Effector CD4-positive, alpha-beta T cell (primary cell): ENCODE measurements at places on chromosomes 11 and 22.

GRCh38 chr11:121341609-121342008 lies 49.0 kb downstream of the SC5D start:
- no peak for DNase-seq

GRCh38 chr11:64358907-64359711 lies at the start of gene RPS6KA4:
TSS of gene RPS6KA4 (plus strand) at chr11:64359162. CDS start at chr11:64359236, 74 bp downstream.
- peak; percentile 26 for DNase-seq

GRCh38 chr11:72758690-72759389 lies 6.6 kb upstream of the ARAP1 start:
- no peak for DNase-seq

- no peak for DNase-seq
These were observed 357.8 kb upstream of the LARGE1 start for GRCh38 chr22:34278121-34278520.

DNA sequence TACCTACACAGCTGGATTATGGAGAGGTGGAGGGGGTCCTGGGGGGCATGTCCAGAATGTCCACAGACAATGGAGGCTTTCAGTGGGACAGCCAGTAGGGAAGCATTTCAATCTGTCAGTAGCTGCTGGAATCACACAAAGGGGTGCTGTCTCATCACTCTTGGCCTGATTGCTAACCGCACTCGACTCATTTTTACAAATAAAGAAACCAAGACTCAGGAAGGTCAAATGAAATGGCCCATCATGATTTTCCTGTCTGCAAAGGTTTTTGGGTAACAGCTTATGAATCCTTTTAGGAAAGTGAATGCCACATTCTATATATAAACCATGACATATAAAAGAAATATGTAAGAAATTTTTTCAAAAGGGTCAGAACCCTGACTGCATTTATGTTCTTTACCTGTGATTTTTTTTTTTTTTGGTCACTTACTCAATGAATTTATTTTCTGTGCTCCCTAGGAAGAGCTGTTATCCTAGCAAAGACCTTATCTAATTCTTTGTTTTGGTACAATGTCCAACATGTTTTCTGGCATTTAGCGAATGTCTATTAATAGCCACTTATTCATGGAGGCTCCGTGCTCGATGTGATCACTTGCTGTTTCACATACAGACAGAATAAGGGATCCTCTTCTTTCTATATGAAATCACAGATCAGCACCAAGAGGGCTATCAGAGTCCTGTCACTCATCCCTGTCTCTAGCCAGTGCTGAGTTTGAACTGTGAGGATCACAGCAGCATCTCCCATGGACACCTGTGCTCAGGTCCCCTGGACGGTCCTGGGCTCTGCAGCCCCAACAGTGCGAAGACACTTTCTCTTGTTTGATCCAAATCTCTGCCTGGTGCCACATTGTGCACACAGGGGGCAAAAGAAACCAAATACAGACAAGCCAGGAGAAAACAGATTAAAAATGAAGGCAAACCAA lies 979.7 kb downstream of the NTM start:
- DNase-seq: no peak

- DNase-seq: no peak
These were observed 3.1 kb downstream of the ALX4 start for GRCh38 chr11:44306918-44307244.

- DNase-seq: no peak
These were observed 7.9 kb upstream of the NELL1 start for GRCh38 chr11:20661445-20661844.

GRCh38 chr22:46958658-46959057 lies 196.2 kb downstream of the TBC1D22A start:
- DNase-seq: no peak

DNA sequence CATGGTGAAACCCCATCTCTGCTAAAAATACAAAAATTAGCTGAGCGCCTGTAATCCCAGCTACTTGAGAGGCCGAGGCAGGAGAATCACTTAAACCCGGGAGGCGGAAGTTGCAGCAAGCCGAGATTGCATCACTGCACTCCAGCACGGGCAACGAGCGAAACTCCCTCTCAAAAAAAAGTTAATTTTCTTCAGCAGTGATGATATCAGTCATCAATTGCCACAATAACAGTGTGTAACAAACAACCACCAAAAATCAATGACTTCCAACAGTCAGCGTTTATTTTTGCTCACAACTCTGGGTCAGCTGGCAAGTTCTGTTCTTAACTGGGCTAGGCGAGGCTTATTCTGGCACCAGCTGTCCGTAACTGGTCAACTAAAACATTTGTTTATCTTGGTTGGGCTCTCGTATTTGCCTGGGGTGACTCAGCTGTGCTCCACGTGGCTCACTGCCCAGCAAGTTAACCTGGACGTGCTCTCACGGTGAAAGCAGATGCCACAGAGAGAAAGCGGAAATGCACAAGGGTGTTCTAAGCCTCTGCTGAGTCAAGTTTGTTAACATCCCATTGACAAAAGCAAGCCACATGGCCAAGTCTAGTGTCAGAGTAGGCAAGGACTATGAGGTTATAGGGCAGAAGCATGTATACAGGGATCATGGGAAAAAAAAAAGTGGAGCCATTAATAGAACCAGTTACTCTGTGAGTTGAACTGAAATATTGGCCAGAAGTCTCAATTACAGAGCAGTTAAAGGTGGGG lies 52.1 kb downstream of the LHFPL7 start:
- DNase-seq: no peak

GRCh38 chr11:19670030-19670791 lies 42.4 kb upstream of the NAV2 start:
- DNase-seq: no peak
